Omental fat pad (tissue), 4 donors: ENCODE measurements at places on chromosomes 7 and 10. TPM values are rescaled to one million over a fixed set of nuclear protein-coding genes. Genes with fewer than 3 reads are reported as not detected.

- DNase-seq = no peak
Measured at GRCh38 chr10:78584681-78585080, 484.1 kb upstream of the ZMIZ1 start.

GRCh38 chr10:12949248-12949647 lies 52.3 kb downstream of the CCDC3 start:
- no peak for DNase-seq

GRCh38 chr10:124211921-124212320 lies 118.5 kb upstream of the CHST15 start:
- no peak for DNase-seq

DNA sequence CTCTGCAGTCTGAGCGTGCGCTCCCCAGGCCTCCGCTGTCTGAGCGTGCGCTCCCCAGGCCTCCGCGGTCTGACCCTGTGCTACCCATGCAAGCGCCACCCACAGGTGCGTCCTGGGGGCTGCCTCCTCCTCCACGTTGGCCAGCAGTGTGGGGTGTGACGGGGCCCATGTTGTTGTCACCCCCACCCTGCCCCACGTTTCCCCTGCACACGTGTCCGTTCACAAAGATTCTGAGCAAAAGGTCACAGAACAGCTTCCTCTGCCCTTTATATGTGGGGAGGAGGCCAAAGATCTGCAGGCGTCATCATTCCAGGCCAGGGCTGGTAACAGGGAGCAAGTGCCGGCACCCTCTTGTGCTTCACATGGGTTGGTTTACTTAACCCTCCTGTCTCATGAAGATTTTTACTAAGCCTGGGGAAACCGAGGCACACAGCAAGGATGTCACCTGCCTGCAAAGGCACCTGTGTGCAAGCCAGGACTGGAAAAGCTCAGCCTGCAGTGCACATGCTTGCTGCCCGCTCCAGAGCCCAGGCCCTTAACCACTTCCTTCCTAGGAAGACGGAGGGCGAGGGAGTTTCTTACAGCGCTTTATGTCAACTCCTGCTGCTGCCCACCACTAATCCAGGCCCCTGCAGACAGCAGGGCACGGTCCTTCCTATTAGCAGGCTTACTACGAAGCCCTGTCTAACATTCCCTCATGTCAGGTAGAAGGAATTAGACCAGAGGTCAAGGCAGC lies 4.8 kb downstream of the GPR146 start:
- no peak for DNase-seq

GRCh38 chr10:118925404-118926071 lies 104.0 kb upstream of the NANOS1 start:
- no peak for DNase-seq

DNA sequence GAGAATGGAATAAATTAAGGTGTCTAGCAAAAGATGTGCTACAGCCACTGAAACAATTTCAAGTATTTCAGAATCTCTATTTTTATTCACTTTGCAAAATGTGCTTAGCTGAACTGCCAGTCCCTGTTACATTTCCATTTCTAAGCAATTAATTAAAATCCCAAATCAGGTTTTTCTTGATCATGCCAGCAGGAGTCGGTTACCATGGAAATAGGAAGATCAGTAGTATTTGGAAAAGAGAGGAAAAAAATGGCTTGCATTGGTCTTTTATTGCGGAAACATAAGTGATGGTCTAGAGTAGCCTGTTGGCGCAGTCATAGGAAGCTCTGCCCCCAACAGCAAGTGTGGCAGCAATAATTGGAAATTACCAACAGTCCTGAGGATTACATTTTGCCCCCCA lies 867.1 kb downstream of the GATA3 start:
- DNase-seq = no peak

GRCh38 chr10:3527869-3528268 lies 257.1 kb downstream of the KLF6 start:
- no peak for DNase-seq

GRCh38 chr10:89250865-89251408 lies 638 bp downstream of the LIPA start:
- no peak for DNase-seq

GRCh38 chr10:11225935-11226334 lies 208.3 kb downstream of the CELF2 start:
- no peak for DNase-seq

- no peak for DNase-seq
Measured at GRCh38 chr10:132180736-132181135, 6.0 kb upstream of the DPYSL4 start.

- no peak for DNase-seq
Measured at GRCh38 chr10:87733081-87733480, 73.4 kb downstream of the PAPSS2 start.

GRCh38 chr10:618229-618989 lies 71.1 kb downstream of the DIP2C start:
- DNase-seq = no peak

Gene SPDYE2B
- not detected for total RNA-seq

Gene LRRD1
- not detected for total RNA-seq

Gene PARD3
- total RNA-seq = 30.9 TPM

Gene PAX4
- not detected for total RNA-seq
